ENCODE measurements at places on chromosomes 3 and 15.

DNA sequence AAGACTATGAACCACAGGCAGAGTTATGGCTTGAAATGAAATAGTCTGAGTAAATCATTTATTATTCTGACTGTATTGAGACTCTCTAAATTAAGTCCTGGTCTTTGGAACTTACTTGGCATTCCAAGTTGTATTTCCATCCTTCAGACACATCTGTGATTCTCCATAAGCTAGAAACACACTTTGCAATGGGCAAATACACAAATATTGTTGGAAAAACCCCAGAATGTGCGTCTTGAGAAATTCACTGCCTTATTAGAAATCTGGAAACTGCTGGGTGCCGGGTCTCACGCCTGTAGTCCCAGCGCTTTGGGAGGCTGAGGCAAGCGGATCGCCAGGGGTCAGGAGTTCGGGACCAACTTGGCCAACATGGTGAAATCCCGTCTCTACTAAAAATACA lies 87.8 kb downstream of the WWTR1 start:
- no peak for DNase-seq

- DNase-seq = no peak
Measured at GRCh38 chr3:97579365-97579764, 185.2 kb upstream of the ARL6 start.

DNA sequence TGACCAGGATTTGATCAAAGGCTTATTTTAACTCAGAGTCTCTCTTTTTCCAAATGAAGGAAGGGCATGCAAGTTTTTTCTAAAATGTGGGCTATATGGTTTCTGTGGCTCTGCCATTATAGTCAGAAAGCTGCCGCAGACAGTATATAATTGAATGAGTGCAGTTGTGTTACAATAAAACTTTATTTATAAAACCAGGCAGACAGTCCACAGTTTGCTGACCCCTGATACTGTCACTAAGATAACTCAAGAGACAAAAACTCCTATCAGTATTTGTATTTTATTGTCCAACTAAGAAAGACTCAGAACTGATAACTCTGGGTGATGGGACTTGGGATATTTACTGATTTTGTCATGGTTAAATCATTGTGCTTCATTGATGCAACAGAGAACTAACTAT lies 4.9 kb downstream of the ALDH1A2 start:
- no peak for DNase-seq

GRCh38 chr15:99121691-99122410 lies 17.0 kb downstream of the SYNM start:
- no peak for DNase-seq

DNA sequence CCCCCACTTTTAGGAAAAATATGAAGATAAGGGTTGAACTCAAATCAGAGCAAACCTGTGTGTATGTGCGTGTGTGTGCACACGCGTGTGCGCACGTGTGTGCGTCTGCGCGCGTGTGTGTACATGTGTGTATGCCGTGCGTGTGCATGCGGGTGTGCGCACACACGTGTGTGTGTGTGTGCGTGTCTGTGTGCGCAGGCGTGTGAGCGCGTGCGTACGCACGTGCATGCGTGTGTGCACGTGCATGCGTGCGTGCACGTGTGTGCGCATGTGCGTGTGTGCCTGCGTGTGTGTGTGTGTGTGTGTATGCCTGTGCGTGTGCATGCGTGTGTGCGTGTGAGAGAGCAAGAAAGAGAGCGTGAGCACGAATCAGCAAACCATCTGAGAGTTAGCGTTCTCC lies 20.7 kb downstream of the TNK2 start:
- DNase-seq = no peak
